Stimulated activated CD4-positive, alpha-beta T cell treated with anti-CD3 and anti-CD28 coated beads, Interleukin-1b, Interleukin-23, amount 100 ng/mL, for 4 hours (primary cell): ENCODE measurements at places on chromosomes 12 and 14.
A peak's percentile ranks its signal among the peaks of the same experiment; 100 is the strongest.

- DNase-seq: no peak
These were observed 71.2 kb downstream of the ITPK1 start for GRCh38 chr14:93044556-93044955.

GRCh38 chr14:103140316-103141109, 17.3 kb downstream of the TNFAIP2 start:
- no peak for DNase-seq

GRCh38 chr14:105090493-105091053, 25.3 kb upstream of the GPR132 start:
- DNase-seq: peak; percentile 83

DNA sequence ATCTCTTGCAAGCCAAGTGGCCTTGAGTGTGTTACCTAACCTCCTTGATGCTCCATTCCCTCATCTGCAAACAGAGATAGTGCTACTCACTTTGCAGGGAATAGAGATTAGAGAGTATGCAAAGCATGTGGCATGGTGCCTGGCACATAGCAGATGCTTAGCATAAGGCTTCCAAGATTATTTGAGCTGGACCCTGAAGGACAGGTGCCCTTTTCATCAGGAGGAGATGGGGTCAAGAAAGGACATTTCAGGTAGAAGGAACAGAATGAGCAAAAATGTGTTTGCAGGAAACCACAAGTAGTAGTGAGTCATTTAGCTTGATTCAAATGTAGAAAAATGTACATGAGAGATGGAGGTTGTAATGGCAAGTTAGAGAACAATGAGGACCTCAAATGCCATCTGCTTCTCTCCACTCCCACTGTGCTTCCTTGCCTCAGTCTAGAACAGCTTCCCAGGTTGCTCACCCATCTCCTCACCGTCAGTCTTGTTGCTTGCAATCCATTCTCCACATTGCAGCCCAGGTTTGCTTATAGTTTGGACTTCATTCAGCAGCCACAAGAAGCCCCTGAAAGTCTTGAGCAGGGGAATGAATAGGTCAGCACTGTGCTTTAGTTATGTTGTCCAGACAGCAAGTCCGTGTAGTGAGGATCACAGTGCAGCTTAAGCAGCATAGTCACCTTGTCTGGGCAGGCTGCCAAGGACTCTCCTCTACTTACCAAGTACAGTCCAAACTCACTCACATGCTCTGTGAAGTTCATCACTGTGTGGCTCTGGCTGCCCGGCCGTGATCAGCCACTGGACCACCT, 536.3 kb upstream of the CCDC196 start:
- DNase-seq: no peak

GRCh38 chr12:56935752-56936151, 1.5 kb upstream of the SDR9C7 start:
- no peak for DNase-seq
